Endothelial cell (in vitro differentiated cells): ENCODE measurements at places on chromosomes 6 and 20.

GRCh38 chr20:36307412-36308325 is 1.5 kb downstream of the DLGAP4 start:
- no peak for DNase-seq

DNA sequence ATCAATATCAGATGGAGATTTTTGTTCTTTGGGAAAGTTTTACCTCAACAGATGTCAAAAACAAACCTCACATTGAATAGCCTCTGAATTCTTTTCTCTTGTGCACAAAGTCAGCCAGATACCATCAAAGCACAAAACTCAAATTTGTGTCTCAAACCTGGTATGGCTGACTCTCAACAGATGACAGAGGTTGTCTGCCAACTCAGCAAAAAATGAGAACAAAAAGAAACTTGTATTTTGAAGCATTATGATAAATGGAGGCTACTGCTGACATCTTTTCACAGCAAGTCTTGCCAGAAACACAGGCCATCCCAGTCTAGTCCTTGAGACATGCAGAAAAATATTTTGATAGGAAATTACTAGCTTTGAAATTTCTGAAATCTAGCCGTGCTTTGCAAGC is 79.8 kb downstream of the KIF16B start:
- DNase-seq = no peak

- DNase-seq = no peak
Observed at GRCh38 chr6:110298411-110298810, 59.7 kb downstream of the METTL24 start.

DNA sequence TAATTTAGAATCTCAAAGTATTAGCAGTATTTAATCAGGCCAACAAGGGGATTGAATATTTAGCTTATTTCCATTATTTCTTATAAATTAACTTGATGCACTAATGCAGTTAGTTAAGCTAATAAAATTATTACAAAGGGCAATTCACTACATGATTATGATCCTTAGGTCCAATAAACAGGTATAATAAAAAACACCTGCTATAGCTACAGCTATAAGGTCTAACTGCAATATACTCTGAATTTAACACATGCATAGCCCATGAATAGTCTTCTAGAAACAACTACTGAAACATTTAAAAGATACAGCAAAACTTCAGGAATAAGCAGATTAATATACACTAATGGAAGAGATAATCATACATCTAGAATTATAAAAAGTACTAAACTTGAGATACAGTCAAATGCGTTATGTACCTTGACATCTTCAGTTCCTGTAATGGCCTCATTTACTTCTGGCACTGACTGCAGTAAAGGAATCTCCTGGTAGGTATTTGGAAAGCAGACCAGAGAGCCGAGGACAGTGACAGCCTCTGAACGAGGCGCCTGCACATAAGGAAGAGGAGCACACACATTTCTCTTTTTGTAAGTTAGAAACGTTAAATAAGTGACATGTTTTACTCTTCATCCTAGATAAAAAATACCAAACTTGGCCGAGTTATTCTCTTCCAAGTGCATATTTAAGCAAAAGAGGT is 168.5 kb downstream of the INSM1 start:
- no peak for DNase-seq

DNA sequence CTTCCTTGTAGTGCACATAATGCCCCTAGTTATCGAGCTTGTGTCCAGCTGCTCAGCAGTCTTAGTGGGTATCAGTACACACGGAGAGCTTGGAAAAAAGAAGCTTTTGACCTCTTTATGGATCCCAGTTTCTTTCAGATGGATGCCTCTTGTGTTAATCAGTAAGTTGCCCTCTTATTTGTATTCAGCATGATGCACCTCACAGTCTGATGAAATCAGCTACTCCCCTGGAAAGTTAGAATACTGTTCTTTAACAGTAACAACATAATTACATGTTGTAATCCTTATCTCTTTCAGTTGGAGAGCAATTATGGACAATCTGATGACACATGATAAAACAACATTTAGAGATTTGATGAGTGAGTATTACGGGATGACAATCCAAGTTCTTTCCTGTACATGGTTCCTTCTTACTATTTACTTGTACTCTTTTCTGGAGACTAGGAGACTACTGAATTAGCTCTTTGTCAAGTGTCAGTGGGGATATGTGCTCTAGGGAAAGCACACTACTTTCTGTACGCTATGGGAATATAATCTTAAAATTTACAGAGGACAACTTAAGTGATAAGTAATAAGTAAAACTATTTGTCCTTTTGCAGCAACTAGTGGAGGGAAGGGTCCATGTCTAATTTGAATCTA is 39.1 kb downstream of the PGM3 start:
- DNase-seq = no peak

DNA sequence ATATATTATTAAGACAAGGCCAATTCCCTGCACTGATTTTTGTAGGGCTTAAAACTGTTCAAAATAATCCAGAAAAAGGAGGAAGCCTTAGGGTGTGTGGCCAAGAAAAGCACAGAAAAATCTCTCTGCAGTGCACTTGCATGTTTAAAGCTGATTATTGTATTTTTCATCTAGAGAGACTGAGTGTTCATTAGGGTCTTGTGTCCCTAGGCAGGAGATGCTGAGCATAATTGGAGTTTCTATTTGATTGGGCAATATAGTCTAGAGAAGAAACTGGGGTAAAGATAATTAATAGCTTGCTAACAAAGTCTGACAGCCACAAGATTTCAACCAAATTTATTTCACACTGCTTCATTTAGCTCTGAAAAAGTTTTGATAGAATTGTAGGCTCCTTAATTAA is 2.4 kb downstream of the FLRT3 start:
- DNase-seq = no peak

DNA sequence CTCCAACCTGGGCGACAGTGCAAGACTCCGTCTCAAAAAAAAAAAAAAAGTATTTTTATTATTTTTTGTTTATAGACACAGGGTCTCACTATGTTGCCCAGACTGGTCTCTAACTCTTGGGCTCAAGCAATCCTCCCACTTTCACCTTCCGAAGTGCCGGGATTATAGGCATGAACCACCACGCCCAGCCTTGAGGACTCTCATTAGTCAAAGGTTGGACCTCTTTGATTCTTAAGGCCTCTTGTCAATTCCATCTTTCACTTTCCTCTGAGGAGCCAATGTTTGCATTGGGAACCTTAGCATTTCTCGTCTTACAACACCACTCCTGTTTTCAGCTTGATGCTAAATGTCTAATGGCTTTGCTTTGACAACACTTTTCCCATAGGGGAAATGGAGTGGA is 16.1 kb upstream of the CDK19 start:
- no peak for DNase-seq
